Activated CD4-positive, alpha-beta T cell treated with anti-CD3 and anti-CD28 coated beads for 36 hours (primary cell): ENCODE measurements at places on chromosomes 5 and 9.

- no peaks in the 10 kb centered on the region for H3K4me1 ChIP-seq
- peaks cover 4% of the 10 kb centered on the region for H3K27me3 ChIP-seq
- H3K4me3 ChIP-seq, result no peak overlapping the region
- H3K27ac ChIP-seq, result no peak overlapping the region
- H3K36me3 ChIP-seq, result no peaks in the 10 kb centered on the region
- no peak for DNase-seq
Measured at GRCh38 chr9:111176511-111176910, 138.2 kb upstream of the LPAR1 start.

- DNase-seq, result no peak
- H3K4me3 ChIP-seq, result no peak overlapping the region
- H3K36me3 ChIP-seq, result no peaks in the 10 kb centered on the region
- peaks cover 6% of the 10 kb centered on the region for H3K27me3 ChIP-seq
- peaks cover 6% of the 10 kb centered on the region for H3K4me1 ChIP-seq
Measured at GRCh38 chr9:18237776-18238175, 236.2 kb upstream of the ADAMTSL1 start.

DNA sequence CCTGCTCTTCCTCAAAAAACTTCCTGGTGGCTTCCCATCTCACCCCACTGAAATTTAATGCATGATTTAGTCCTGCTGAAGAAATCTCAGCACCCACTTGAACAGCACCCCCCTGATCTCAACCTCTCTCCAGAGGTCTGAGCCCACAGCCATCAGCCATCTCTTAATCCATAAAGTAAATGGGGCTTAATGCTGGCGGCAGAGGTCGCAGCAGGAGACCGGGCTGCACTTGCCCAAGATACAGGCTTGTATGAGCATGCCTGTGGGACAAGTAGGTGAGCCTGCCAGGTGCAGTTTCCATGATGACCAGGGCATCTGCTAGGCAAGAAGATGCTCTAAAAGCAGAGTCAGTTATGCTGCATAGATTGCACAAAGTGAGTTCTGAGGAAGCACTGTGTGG lies 52.4 kb upstream of the CTXN3 start:
- H3K27me3 ChIP-seq, result no peaks in the 10 kb centered on the region
- DNase-seq, result no peak
- no peaks in the 10 kb centered on the region for H3K36me3 ChIP-seq
- peaks cover 10% of the 10 kb centered on the region for H3K4me1 ChIP-seq
- no peak overlapping the region for H3K4me3 ChIP-seq
- H3K27ac ChIP-seq, result no peak overlapping the region

DNA sequence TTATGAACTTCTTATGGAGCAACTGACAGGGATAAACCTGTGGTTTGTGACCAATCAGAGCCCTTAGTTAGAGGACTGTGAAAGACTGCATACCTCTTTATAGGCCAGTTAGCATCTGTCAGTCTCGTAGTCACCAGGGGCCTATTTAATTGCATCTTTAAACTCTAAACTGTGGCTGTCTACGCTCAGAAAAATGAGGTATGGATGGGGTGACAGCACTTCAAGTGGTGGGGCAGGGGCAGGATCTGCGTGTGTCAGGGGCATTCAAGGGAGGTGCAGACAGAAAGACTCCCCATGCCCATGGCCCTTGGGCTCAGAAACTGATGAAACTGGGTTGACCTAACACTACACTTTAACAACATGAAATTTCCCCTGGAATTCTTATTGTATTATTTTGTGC lies 132.6 kb upstream of the TBCA start:
- no peak overlapping the region for H3K4me3 ChIP-seq
- H3K36me3 ChIP-seq, result no peaks in the 10 kb centered on the region
- no peak for DNase-seq
- no peak overlapping the region for H3K27ac ChIP-seq
- H3K27me3 ChIP-seq, result peaks cover 15% of the 10 kb centered on the region

DNA sequence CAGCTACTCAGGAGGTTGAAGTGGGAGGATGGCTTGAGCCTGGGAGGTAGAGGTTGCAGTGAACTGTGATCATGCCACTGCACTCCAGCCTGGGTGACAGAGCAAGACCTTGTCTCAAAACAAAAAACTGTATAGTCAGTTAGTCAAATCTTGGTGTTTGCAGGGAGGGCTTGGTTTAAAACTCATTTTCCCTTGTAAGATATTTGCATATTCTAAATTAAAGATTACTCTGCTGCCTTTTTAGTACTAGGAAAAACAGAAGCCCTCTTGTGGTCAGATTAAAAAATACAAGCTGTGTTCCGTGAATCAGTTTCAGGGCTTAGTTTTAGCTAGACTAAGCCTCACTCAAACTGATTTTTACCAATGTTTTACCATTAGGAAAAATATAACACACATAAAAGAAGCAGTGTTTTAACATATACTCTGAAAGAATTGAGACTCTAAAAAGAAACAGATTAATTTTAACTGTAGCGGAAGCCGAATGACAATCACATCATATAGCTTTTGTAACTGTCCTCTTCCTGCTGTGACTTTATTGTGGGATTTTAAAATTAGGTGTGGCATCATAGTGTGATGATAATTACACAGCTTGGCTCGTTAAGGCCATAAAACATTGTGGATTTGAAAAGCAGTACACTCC lies 84.9 kb upstream of the BASP1 start:
- DNase-seq, result no peak
- no peak overlapping the region for H3K27ac ChIP-seq
- peaks cover 23% of the 10 kb centered on the region for H3K27me3 ChIP-seq
- no peaks in the 10 kb centered on the region for H3K36me3 ChIP-seq
- H3K4me1 ChIP-seq, result peaks cover 6% of the 10 kb centered on the region

DNA sequence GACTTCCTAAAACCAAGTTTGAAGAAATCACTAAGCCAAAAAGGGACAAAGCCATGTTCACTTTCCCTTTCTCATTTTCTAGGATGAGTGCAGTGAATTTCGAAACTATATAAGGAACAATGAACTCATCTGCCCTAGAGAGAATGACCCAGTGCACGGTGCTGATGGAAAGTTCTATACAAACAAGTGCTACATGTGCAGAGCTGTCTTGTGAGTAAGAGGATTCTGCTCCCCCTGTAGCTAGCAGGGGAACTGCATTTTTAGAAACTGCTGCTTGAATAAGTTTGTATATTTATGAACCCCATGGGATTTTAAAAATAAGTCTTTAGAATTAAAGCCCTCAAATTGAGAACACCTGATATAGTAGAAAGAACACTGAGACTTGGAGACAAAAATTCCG lies 42.7 kb upstream of the SPINK14 start:
- no peak overlapping the region for H3K27ac ChIP-seq
- no peak for DNase-seq
- no peak overlapping the region for H3K4me3 ChIP-seq
- H3K27me3 ChIP-seq, result peaks cover 2% of the 10 kb centered on the region

DNA sequence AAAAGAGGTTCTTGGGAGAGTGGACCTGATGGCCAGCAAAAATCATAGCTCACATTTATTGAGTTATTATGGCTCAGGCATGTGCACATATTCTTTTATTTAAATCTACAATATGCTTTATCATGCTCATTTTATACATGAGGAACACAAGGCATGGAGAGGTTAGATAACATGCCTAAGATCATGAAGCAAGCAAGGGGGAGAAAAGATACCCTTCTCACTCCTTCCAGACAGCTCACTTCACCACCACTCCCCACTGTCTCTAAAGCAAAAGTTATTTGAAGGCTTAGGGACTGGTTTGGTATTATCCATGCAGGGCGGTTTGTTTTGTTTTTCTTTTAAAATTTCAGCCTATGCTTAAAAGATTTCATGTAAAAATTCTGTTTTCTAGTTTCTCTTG lies 59.0 kb upstream of the PDE8B start:
- no peak for DNase-seq
- H3K36me3 ChIP-seq, result no peaks in the 10 kb centered on the region
- H3K27me3 ChIP-seq, result no peaks in the 10 kb centered on the region
- H3K4me3 ChIP-seq, result no peak overlapping the region
- H3K4me1 ChIP-seq, result peaks cover 25% of the 10 kb centered on the region

- no peak for DNase-seq
- H3K36me3 ChIP-seq, result no peaks in the 10 kb centered on the region
- no peak overlapping the region for H3K4me3 ChIP-seq
- peaks cover 2% of the 10 kb centered on the region for H3K27me3 ChIP-seq
- no peak overlapping the region for H3K27ac ChIP-seq
Measured at GRCh38 chr5:68377733-68378132, 162.2 kb downstream of the PIK3R1 start.

- H3K36me3 ChIP-seq, result no peaks in the 10 kb centered on the region
- H3K27me3 ChIP-seq, result peaks cover 11% of the 10 kb centered on the region
- no peaks in the 10 kb centered on the region for H3K4me1 ChIP-seq
- no peak overlapping the region for H3K4me3 ChIP-seq
- no peak for DNase-seq
- H3K27ac ChIP-seq, result no peak overlapping the region
Measured at GRCh38 chr5:71743155-71743554, 24.1 kb downstream of the CARTPT start.

DNA sequence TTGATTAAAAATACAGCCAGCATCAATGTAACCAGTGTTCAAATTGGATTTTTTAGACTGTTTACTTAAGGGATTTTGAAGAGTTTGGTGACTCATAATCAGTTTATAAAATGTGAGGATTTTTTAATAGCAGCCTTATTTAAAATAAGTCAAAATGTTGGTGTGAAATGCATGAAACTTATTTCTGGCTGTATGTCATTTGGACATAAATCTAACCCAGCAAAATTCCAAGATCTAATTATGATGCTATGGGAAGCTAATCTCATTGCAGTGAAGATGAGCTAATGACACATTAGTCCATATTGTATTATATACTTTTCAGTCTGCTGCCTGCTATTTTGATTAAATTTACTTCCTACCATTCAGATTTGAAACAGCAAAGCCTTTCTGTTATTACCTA lies 140.3 kb downstream of the AOPEP start:
- H3K27ac ChIP-seq, result no peak overlapping the region
- H3K36me3 ChIP-seq, result peaks cover 3% of the 10 kb centered on the region
- no peak overlapping the region for H3K4me3 ChIP-seq
- DNase-seq, result no peak

GRCh38 chr9:114612272-114612923 lies 1.3 kb downstream of the TMEM268 start:
- peak; percentile 23 for DNase-seq
- peak overlapping the region; percentile 77 for H3K4me3 ChIP-seq
- H3K36me3 ChIP-seq, result peaks cover 32% of the 10 kb centered on the region

GRCh38 chr5:154851351-154851750 lies 948 bp upstream of the FAXDC2 start:
- no peaks in the 10 kb centered on the region for H3K27me3 ChIP-seq
- H3K4me1 ChIP-seq, result peaks cover 20% of the 10 kb centered on the region
- H3K4me3 ChIP-seq, result no peak overlapping the region

DNA sequence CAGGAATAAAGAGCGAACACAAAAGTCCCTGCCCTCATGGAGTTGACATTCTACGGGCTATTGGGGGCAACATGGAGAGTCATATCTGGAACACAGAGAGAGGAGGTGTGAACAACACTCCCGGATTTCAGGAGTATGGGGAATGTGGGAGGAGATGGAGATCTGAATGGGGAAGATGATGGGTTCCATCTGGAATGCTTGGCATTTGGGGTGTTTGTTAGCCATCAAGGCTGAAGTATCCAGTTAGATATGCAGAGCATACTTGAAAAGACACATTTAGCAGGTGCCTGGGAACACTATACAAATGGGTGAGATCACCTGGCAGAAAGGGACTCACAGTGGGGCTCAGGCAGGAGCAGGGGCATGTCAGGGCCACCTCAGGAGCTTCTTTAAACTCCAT lies 61.1 kb downstream of the EGFLAM start:
- no peak overlapping the region for H3K4me3 ChIP-seq
- no peak overlapping the region for H3K27ac ChIP-seq
- no peaks in the 10 kb centered on the region for H3K4me1 ChIP-seq
- peaks cover 3% of the 10 kb centered on the region for H3K27me3 ChIP-seq

- peaks cover 33% of the 10 kb centered on the region for H3K4me1 ChIP-seq
- H3K36me3 ChIP-seq, result peaks cover 10% of the 10 kb centered on the region
- DNase-seq, result no peak
- H3K4me3 ChIP-seq, result peak overlapping the region; percentile 77
Measured at GRCh38 chr5:108382784-108383330, 959 bp upstream of the FBXL17 start.

DNA sequence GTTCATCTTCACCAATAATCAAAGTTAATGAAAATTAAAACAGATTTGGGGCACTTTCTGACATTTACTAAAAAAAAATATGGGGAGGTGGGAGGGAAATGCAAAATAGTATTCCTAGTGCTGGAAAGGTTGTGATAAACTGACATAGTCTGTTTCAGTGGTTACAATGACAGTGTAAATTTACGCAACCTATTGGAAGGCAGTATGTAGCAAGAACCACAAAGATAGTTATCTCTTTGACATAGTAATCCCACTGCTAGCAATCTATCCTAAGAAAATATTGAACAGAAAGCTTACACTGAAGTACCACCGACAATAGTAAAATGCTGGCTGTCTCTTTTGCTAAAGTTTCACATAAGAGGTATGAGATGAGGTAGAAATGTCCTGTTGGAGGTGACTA lies 15.1 kb upstream of the EPB41L4B start:
- H3K4me3 ChIP-seq, result no peak overlapping the region
- no peak for DNase-seq
- no peaks in the 10 kb centered on the region for H3K4me1 ChIP-seq
- H3K27ac ChIP-seq, result no peak overlapping the region
- H3K27me3 ChIP-seq, result peaks cover 4% of the 10 kb centered on the region

DNA sequence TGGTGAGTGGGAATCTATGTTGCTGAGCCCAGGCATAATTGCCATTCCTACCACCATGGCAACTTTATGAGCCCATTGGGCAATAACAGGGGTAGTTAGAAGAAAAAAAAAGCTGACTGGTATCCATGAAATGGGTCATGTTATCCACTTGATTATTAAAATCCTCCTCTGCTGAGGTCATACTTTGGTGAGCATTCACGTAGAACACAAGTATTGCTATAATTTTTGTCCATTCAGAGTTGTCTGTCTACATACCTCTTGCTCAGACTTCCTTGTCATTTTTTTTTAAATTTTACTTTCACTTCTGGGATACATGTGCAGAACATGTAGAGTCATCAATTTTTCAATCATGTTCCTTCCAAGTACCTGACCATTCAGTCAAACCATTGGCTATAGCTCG lies 780.8 kb upstream of the ARRDC3 start:
- H3K27ac ChIP-seq, result no peak overlapping the region
- no peaks in the 10 kb centered on the region for H3K4me1 ChIP-seq
- H3K27me3 ChIP-seq, result no peaks in the 10 kb centered on the region
- no peak for DNase-seq

- peak; percentile 81 for DNase-seq
- no peaks in the 10 kb centered on the region for H3K36me3 ChIP-seq
- H3K4me3 ChIP-seq, result peak overlapping the region; percentile 64
- no peak overlapping the region for H3K27ac ChIP-seq
- peaks cover 26% of the 10 kb centered on the region for H3K27me3 ChIP-seq
Measured at GRCh38 chr9:86946201-86947145, 833 bp downstream of the GAS1 start.

DNA sequence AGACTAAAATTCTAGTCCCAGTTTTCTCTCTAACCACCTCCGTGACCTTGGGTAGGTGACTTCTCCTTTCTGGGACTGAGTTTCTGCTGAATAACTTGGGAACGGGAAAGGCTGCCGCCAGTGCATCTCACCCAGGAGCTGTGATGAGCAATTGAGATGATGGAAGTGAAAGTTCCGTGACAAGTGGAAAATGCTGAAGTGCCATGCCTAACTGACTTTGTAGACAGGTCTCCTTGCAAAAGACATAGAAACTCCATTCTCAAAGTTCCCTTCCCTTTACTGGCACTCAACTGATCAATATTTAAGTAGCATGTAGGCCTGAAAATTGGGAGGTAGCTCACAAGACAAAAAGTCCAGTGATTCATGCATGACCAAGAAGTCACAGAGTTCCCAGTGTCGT lies 6.3 kb upstream of the ADAM19 start:
- peaks cover 46% of the 10 kb centered on the region for H3K4me1 ChIP-seq
- H3K27ac ChIP-seq, result peak overlapping the region; percentile 81
- H3K4me3 ChIP-seq, result no peak overlapping the region
- no peaks in the 10 kb centered on the region for H3K27me3 ChIP-seq
- DNase-seq, result peak; percentile 56
